ENCODE measurements at places on chromosomes 3 and 15.

- DNase-seq: no peak
These were observed 226.1 kb upstream of the BHLHE40 start for GRCh38 chr3:4753073-4753691.

- no peak for DNase-seq
These were observed 78.5 kb downstream of the PPARG start for GRCh38 chr3:12367346-12367745.

GRCh38 chr3:174403831-174404230 lies 455.3 kb upstream of the NAALADL2 start:
- DNase-seq: no peak

- no peak for DNase-seq
These were observed 43.9 kb downstream of the NR2C2 start for GRCh38 chr3:14991151-14991742.

GRCh38 chr15:84816694-84817465 lies at the start of gene ALPK3:
ALPK3 (plus strand) TSS chr15:84817356; CDS start chr15:84817453, 97 bp downstream.
- peak; percentile 23 for DNase-seq

GRCh38 chr3:159776779-159777178 lies 211.9 kb upstream of the IL12A start:
- DNase-seq: no peak

DNA sequence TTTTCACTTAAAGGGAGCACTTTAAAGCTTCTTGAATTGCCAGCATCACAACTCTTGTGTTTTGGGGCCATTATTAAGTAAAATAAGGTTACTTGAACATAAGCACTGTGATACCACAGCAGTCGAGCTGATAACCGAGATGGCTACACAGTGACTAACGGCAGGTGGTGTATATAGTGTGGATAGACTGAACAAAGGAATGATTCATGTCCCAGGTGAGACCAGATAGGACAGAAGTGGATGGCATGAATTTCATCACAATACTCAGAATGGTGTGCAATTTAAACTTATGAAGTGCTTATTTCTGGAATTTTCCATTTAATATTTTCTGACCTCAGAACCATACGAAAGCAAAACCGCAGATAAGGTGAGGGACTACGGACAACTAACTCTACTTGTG lies 40.2 kb downstream of the PBRM1 start:
- DNase-seq: no peak

DNA sequence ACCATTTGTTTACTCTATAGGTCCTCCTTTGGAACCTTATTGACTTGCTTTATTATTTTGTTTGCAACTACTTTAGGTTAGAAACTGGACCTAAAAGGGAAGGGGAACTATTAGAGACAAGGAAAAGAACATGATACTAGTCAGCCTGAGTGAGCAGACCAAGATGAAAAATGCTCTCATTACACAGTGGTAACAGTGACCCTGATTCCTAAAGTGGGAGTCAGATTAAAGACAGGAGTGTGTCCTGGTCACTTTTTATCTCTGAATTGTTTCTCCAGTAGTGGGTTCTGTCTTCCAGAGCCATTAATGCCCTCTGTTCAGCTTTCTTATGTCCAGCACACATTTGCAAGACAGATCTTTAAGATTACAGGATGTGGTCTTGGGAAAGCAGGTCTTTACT lies 124.1 kb downstream of the TMEM108 start:
- no peak for DNase-seq

- DNase-seq: no peak
These were observed 24.3 kb upstream of the CAV3 start for GRCh38 chr3:8709287-8709686.

- no peak for DNase-seq
These were observed 30.2 kb downstream of the TTBK2 start for GRCh38 chr15:42890161-42890913.

- peak; percentile 65 for DNase-seq
These were observed 87.8 kb upstream of the RNU6-1 start for GRCh38 chr15:67927501-67928168.

GRCh38 chr3:113251817-113252216 lies 40.5 kb downstream of the BOC start:
- DNase-seq: no peak

GRCh38 chr3:177978946-177979345 lies 557.3 kb upstream of the KCNMB2 start:
- DNase-seq: no peak

DNA sequence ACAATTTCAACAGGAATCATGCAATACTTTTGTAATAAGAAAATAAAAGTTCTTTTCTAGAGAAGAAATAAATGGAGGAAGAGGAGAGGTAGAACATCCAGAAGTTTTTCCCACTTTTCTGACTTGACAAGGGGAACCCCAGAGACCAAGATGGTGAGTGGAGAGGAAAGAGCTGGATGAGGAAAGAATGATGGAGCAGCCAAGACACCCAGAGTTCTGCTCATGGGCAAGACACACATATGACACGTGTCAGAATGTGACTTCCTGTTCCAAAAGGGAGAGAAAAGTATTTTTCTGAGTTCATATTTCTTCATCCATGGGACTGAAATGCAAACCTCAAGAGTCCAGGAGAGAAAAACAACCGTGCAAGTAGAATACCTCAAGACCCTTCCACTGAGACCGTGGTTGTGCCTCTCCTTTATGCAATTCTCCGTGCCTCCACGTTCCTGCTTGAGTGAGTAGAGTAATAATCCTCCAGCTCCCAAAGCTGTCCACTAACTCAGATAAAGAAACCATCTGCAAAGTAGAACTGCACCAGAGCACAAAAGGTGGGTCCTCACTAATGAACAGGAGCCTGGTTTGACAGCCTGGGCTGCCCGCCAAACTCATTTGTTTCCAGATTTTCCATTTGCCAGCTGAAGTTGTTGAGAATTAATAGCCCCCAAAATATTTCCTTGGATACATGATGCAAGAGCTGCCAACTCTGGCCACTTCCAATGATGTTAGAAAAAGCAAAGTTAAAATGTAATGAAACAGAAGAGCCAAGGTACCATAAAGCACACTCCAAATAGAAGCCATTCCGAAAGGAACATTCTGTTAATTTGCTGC lies 272.6 kb upstream of the IGF1R start:
- no peak for DNase-seq

- DNase-seq: no peak
These were observed 8.1 kb downstream of the PXYLP1 start for GRCh38 chr3:141239511-141240281.
